ENCODE measurements at places on chromosomes 1 and 21.
A peak's percentile ranks its signal among the peaks of the same experiment; 100 is the strongest.

DNA sequence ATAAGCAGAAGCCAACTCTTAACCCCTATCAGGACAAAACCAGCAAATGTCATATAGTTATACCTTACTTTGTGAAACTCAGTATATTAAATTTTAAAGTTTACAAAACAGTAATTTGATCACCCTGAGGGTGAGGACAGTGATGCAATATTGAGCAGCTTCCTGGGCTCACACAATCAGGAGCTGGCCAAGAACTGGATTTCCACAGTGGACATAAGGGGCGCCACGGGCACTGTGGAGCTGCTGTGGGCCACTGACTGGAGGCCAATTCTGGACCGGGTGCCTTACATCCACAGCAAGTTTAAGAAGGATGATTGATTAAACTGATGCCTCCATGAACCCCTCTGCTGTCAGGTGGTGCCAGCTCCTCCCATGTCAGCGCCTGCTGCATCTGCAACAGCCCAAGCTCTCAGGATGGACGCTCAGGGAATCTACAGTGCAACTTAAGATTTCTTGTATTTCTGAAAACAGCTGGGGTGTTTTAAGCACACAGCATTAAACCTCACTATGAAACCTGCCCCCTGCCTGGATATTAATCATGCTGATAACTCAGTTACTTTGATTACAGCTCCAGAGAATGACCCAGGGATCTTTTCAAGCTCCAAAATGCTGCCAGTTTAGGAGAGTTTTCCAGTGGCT lies 55.9 kb downstream of the TOR3A start:
- no peak for DNase-seq

DNA sequence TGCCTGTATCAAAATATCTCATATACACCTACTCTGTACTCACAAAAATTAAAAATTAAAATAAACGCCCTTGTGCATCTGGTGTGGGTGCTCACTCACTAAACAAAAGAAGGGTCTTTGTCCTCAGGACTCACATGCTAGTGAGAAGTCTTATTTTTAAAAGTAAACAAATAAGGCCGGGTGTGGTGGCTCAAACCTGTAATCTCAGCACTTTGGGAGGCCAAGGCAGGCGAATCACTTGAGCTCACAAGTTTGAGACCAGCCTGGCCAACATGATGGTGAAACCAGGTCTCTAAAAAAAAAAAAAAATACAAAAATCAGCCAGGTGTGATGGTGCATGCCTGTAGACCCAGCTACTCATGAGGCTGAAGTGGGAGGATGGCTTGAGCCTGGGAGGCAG lies 51.5 kb downstream of the BCAR3 start:
- no peak for DNase-seq

- DNase-seq = no peak
Measured at GRCh38 chr1:156697481-156697880, 7.9 kb downstream of the CRABP2 start.

GRCh38 chr1:110526201-110526780 lies 7.3 kb upstream of the KCNA10 start:
- no peak for DNase-seq

DNA sequence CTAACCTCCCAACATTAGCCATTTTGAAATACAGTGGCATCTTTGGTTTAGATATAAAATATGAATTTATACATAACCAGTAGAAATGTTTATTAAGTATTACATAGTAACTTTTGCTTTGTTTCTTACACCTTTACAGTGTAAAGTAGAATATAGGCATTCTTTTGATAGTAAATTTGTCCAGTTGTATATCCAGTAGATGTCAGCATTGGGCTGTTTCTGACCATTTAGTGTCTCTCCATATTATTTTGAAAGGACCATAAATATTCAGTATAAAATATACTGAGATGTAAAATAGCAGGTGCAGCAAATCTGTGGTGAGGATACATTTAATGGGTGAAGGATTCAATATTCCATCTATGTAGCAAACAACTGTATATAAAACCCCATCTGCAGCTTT lies 115.8 kb upstream of the ZRANB2 start:
- peak; percentile 9 for DNase-seq

GRCh38 chr1:209542585-209542984 lies 40.9 kb upstream of the CAMK1G start:
- DNase-seq = no peak

DNA sequence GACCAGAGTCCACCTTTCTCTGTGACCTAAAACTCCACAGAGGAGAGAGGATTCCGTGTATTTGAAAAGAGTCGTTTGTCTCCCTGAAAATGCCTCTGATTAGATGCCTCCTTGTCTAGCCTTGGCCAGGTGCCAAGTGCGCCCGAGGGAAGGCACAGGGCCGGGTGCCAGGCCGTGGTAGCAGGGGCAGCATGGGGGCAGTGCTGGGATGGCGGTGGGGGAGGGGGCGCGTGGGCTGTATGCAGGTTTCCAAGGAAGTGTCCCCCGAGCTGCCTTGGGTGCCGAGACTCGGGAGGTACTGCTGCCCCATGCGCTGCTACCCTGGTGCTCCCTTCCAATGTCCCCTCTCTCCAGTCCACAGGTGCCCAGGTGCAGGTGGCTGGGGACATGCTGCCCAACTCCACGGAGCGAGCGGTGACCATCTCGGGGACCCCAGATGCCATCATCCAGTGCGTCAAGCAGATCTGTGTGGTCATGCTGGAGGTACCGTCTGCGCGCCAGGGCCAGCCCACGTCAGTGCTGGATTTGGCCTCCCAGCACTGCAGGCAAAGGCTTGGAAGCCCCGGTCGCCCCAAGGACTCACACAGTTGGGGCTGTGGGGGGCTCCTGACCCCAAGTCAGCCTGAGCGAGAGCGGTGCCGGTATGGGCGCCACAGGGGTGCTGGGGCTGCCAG lies 70.9 kb upstream of the COL6A1 start:
- peak; percentile 20 for DNase-seq

DNA sequence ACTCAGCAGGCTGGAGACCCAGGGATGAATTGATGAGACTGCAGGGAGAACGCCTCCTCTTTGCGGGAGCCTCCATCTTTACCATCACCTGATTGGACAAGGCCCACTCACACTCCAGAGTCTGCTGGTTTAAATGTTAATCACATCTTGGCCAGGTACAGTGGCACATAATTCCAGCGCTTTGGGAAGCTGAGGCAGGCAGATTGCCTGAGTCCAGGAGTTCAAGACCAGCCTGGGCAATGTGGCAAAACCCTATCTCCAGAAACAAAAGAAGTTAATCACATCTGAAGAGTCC lies 121.8 kb upstream of the C1orf174 start:
- no peak for DNase-seq

Measured in globus pallidus (tissue), 1 donor.